ENCODE measurements at places on chromosomes 2 and 18. TPM values are rescaled to one million over a fixed set of nuclear protein-coding genes. Genes with fewer than 3 reads are reported as not detected.

DNA sequence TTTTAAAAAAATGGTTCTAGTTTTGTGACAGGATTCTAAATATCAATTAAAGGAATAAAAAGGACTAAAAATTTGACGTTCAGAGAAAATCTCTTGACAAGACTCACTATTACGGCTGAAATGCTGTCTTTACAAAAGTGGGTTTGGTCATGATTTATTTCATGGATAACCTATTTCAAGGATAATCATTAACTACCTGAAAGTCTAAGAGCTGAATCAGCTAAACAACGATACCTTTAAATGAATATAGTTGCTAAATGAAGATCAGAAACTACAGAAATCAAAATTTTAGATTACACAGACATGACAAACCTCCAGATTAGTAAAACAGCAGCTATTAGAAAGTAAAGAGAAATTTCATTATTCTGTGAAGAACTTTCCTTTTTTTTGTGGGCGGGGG, 35.7 kb downstream of the RTTN start:
- H3K4me3 ChIP-seq = no peak overlapping the region
- no peak for DNase-seq
- H3K4me1 ChIP-seq = no peaks in the 10 kb centered on the region
- H3K27ac ChIP-seq = no peak overlapping the region
- H3K27me3 ChIP-seq = no peaks in the 10 kb centered on the region

DNA sequence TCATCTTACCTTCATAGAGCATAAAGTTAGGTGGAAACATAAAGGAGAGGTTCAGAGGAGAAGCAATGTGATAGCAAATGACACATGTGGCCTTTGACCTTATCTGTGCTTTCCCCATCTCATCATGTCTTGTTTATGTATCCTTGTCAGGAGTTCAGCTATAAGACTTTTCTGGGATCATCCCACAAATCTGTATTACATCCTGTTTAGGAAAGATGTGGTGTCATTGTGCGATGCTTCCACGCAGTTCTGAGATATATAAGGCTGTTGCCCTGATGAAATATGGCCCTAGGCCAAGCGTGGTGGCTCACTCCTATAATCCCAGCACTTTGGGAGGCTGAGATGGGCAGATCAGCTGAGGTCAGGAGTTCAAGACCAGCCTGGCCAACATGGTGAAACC, 15.5 kb upstream of the MGAT5 start:
- no peak for DNase-seq
- no peaks in the 10 kb centered on the region for H3K36me3 ChIP-seq
- no peaks in the 10 kb centered on the region for H3K27me3 ChIP-seq

The GAD1 gene
- 4.3 TPM for total RNA-seq

The ATP6V1C2 gene
- total RNA-seq = not detected

Measured in PC-9 (cell line).